Bronchial epithelial cell (primary cell): ENCODE measurements at places on chromosomes 2 and 18.

DNA sequence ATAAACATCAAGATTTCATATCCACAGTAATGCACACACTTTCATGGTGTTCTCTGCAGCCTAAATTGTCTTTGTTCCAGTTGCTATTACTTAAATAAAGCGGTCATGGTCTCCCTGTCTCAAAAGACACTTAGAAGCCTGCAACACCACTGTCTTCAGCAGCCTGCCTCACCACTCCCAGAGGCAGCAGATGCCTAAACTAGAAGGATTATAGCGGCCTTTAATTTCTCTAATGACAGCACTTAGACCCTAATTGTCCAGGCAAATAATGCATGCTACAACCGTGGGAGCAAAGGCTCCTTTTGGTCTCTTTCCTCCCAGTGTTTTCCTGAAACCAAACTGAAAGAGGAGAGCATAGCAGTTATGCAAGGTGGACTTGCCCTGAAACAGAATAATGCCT lies 248.8 kb upstream of the SLC39A10 start:
- DNase-seq: no peak

DNA sequence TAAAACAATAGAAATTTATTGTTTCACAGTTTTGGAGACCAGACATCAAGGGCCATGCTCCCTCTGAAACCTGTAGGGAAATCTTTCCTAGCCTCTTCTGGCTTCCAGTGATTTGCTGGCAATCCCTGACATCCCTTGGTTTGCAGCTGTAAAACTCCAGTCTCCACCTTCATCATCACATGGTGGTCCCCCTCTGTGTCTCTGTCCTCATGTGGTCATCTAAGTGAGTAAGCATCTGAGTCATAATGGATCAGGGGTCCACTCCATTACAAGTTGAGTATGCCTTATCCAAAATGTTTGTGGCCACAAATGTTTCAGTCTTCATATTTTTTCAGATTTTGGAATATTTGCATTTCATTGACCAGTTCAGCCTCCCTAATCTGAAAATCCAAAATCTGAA lies 5.6 kb upstream of the SGPP2 start:
- no peak for DNase-seq

DNA sequence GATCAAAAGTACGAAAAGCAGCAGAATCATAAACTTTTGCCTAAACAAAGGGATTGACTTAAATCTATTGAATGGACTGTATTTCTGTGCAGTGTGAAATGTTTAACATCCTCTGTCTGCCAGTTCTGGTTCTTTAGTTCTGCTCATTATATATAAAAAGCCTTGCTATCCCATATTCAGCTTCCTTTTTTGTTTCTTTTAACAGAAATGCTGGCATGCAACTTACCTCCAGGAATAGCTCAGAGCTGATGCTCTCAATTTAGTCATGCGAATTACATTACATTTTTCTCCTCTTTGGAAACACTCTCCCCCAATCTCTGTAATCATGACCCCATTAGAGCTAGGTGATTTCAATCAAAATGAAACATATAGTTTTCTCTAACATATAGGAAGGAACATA lies 73.6 kb downstream of the SPHKAP start:
- DNase-seq: no peak

- DNase-seq: no peak
Measured at GRCh38 chr2:105779394-105779793, 34.7 kb downstream of the NCK2 start.

GRCh38 chr2:224638301-224638823 lies 53.2 kb upstream of the CUL3 start:
- no peak for DNase-seq

DNA sequence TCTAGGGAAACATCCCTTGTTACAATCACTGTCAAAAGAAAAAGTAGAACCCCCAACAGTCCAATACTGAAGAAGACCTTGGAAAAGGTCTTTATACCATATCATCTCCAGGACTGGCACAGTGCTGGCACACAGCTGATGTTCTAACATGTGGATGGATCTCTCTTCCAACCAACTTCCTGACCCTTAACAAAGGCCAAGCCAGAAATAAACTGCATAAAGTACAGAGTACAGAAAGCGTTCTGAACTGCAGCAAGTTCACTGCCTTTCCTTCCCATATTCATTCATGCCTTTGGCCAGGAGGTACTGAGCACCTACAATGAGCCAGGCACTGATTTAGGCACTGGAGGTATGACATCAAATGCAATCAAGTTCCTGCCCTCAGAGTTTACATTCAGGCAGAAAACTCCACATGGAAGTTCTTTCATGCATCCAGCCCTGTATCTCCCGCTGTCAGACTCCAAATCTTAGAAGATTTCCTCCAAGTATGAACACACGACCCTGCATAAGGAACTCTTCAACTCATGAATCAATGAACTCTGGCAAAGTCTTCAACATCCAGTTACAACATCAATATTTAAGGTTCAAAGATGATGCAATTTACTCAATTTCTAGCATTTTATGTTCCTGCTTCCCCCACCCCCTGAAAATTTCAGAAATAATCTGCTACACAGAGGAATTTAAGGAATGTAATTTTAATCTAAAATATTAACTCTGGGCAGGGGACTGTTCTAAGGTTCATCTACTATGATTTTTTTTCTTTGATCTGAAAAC lies 33.8 kb downstream of the ACVR1 start:
- DNase-seq: no peak

DNA sequence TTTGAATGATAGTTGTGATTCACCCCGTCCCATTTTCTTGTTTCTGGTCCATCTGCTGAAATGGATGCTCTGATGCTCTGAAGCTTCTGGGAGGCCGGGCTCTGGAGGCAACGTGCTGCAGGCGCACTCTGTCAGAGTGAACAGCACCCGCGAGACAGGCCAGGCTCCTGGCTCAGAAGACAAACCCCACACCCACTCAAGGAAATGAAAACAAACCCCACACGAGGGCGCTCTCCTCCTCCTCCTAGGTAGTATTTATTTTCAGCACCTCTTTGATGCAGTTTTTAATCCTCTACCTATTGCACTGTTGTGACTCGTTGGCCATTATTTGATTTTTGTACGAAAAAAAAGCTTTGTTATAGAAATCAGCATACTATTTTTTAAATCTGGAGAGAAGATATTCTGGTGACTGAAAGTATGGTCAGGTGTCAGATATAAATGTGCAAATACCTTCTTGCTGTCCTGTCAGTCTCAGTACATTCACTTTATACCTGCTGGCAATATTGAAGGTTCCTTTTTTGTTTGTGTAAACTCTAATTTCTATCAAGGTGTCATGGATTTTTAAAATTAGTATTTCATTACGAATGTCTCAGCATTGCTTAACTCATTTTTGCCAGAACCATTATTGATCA lies 10.3 kb upstream of the CHST10 start:
- peak; percentile 57 for DNase-seq

DNA sequence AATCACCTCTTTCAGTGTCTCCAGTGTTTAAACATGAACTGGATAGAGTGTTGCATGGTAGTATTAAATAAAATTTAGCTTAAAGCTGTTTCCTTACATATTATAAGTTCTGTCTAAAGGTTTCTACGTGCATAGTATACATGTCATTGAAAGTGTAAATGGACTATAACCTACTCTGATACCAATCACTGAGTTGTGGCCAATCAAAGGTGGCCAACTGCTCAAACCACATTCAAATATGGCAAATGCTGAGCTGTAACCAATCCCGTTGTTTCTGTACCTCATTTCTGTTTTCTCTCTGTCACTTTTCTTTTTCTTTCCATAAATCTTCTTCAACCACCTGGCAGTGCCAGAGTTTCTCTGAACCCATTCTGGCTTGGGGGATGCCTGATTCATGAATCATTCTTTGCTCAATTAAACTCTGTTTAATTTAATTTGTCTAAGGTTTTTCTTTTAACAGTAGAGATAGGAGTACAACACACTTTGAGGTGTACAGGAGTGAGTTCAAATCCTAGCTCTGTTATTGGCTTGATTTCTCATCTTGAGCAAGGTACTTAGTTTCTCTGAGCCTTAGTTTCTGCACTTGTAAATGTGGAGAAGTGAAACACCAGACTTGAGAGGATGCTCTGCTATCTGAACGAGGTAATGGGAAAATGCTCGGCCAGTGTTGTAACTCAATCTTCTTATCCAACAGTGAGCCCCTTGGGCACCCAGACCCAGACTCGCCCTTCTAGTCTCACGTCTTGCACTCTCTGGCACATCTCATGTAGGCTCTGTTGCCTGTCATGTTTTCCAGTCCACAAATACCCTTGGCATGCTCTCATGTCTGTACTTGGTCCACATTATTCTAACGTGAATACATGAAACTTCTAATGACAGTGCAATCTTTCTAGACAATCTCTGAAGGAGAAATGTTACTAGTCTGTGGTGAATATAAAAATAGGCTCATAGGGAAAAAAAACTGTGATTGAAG lies 228.0 kb downstream of the PIK3C3 start:
- DNase-seq: peak; percentile 50

DNA sequence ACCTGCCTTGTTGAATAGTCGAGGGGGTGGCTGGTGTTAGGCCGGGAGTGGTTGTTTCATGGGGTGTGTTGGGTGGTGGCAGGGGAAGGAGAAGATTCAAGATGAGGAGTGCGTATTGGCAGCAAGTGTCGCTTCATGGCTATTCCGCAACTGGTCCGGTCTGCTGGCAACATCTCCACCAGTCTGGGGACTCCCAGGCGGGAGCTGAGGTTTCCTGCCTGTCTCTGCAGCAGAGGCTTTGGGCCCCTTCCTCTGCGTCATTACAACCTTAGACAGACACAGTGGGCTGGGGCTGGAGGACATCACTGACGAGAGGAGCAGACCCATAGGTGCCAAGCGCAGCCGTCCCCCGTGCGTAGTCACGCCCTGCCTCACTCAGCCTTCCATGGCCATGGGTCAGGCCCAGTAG lies 64.0 kb upstream of the MCFD2 start:
- DNase-seq: no peak

DNA sequence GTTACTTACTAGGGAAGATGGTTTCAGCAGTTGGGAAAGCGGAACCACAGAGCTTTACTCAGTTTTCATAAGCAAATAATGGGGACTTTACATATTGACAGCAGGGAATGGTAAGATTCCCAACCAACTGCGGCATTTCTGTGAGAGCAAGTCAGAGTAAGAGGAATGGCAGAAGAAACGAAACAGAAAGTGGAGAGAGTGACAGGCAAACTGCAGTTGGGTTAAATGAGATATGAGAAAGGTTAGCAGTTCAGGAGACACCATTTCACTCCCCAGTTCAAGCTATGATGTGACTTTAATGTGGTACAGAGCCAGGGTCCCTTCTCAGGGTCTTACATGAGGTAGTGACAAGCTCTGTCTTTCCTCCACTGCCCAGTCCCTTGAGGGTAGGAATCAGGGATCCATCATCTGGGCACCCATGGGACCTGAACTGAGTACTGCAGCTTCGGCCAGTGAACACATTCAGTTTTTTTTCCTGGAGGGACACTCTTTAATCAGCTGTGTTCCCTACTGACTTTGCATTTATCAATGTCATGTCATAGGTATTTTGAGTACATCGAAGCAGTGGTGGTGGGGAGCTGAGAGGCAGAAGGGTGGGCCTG lies 33.0 kb upstream of the GREB1 start:
- no peak for DNase-seq

GRCh38 chr2:120534457-120534856 lies 188.5 kb downstream of the INHBB start:
- no peak for DNase-seq

DNA sequence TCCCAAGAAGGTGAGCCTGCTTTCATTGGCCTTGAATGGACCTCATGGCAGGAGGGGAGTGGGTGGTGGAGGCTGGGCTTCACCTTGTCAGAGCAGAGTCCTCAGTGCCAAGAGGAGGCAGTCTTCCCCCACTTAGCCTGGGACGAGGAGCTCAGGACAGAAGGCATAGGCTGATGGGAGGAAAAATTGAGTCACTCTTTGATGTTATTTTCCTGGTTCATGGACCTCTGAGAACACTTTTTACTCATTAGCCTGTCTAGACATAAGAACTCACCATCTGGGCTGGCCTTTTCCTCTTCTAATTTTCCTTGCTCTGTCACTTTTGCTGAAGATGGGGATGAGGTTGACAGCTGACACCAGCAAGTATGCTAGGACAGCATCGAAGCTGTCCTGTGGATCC lies 225.7 kb upstream of the TNP1 start:
- DNase-seq: peak; percentile 34

DNA sequence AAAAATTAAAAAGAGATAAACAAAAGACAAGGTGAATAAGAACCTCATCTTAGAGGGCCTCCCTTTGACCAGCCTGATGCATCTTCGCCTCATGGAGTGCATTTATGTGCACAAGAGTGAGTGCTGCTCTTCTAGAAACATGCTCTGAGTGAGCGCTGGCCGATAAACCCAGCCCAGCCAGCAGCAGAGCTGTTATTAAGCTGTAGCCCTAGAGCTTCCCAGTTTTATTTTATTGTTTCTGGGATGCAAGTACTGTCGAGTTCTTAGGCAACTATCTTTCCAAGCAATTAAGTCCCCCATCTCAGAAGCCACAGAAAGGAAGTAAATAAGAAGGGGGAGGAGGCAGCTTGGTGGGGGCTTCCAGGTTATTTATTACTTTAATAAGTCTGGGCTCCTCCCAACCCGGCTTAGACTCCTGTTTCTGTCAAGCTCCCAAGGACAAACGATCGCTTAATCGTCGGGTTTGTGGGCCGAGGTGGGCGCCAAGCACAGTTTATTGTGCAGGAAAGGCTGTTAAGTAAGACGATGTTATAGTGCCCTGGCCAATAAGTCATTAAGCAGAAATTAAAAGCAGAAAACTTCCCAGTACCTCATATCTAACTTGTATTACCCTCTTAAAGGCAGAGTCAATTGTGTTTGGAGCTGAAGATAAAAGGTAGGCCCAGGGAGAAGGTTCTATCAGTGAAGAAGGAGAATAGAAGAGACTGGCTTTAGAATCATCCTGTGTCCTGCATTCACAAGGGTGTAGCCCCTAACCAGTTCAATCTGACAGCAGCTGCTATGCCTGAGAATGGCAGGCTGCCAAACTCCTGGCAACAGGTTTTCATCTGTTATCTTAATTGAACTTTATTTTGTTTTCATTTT lies 176.3 kb downstream of the PIK3C3 start:
- DNase-seq: no peak

DNA sequence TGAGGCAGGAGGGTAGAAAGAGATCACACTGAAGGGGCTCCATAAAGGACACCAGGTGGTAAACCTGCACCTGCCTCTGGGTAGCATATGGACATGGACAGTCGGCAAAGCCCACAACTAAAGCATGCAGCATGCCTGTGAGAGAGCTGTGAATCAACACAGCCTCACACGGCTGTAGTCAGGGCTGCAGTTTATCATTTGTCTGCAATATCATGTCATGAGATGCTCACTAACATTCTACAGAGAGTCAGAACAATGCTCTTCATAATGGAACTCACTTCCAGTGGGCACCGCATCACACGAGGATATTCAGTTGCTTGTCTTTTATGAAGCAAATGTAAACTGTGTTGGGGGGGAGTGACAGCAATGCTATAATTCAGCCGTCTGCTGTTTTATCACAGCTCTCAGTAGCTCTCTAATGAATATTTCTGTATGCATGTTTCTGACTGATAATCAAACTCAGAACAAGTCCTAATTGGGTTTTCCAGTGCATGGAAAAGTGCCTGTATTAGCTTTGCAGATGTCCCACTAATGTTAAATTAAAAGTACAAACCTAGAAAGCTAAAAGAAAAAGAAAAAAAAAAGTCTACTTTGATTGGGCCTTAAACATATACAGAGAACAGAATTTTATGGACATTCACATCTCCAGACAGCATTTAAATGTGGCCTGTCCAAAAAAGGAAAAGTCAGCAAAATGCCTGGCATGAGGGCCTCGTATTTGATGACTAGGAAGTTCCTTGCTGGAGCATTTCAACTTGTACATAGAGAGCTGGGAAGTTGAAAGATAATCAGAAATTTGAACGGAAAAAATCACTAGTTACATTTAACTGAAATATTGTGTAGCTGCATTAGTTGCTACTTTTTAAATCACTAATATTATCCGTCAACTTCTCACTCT lies 406.1 kb upstream of the SOX11 start:
- no peak for DNase-seq

GRCh38 chr2:151437630-151438029 lies 27.9 kb downstream of the RIF1 start:
- DNase-seq: peak; percentile 25
